ENCODE measurements at places on chromosomes 5 and 9. TPM values are rescaled to one million over a fixed set of nuclear protein-coding genes. Genes with fewer than 3 reads are reported as not detected.

DNA sequence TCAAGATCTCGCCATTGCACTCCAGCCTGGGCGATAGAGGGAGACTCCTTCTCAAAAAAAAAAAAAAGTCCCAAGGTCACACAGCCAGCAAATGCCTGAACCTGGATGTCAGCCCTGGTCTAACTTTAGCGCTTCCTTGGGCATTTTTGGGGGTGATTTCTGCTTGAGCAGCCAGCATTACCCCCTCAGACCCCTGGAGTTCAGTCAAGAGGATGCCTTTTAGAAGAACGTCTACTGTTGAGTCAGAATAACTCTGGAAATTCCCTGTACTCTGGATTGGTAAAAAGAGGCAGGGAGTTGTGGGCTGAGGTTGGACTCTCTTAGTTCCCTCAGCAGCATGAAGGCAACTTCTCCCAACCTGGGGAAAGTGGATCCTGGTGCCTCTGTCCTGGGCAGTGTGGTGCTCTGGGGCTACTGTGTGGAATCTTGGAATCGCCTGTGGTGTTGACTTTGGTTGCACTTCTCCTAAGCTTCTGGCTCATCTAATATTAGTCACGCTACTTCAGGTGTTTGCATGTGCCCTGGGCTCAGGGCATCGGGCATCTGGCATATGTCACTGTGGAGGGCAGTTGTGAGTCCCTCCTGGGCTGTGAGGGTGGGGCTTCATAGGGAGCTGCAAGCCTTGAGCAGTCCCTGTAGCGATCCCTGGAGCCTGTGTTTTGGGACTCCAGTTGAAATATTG is 32.2 kb downstream of the STXBP1 start:
- DNase-seq: no peak

The SPINK13 gene
- not detected for total RNA-seq

The ZDHHC21 gene
- 8.0 TPM for total RNA-seq

DNA sequence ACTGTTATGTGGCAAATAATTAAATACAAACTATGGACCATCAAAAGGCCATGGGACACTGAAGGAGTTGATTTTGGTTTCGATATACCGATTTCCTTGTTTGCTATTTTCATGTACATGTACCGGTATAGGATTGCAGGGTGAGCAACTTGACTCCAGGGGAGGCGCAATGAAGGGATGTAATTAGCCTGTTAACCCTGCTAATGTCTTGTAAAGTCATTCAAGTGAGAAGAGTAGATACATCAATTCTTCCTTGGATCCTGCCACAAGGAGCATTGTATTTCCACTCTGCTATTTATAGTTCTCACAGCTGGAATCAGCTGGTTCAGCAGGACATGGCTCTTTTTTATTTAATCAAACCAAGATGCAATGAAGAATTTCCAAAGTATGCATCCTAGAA is 102.0 kb downstream of the STK32A start:
- no peak for DNase-seq

The WHRN gene
- 102 TPM for total RNA-seq

- DNase-seq: no peak
Measured at GRCh38 chr5:154757814-154758406, 2.7 kb downstream of the LARP1 start.

DNA sequence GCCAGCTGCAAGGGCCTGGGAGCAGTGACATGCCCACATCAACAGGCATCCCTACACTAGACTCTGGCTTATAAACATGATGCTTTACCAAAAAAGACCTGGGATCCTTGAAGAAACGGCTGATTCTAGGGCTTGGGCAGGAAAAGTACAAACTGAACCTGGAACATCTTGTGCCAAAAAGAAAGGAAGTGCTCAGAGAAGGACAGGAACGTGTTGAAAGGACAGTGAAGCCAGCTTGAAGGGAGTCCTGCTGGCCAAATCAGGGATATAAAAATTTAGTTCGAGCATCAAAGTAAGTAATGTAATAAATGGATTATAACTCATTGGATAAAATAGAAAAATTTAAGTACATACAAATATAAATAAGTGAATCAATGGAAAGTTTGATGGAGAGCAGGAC is 58.1 kb downstream of the ALDH7A1 start:
- DNase-seq: no peak

The PCDHGA12 gene
- 6.8 TPM for total RNA-seq

GRCh38 chr5:16970826-16971225 is 34.7 kb upstream of the MYO10 start:
- no peak for DNase-seq

- DNase-seq: peak; percentile 24
Measured at GRCh38 chr9:68446836-68447235, 90.4 kb downstream of the PGM5 start.

- no peak for DNase-seq
Measured at GRCh38 chr5:87103616-87104287, 163.9 kb upstream of the RASA1 start.

The TUSC1 gene
- 37.2 TPM for total RNA-seq

- DNase-seq: no peak
Measured at GRCh38 chr5:16561660-16562059, 55.1 kb downstream of the RETREG1 start.

The ELOVL7 gene
- total RNA-seq: 15.7 TPM

DNA sequence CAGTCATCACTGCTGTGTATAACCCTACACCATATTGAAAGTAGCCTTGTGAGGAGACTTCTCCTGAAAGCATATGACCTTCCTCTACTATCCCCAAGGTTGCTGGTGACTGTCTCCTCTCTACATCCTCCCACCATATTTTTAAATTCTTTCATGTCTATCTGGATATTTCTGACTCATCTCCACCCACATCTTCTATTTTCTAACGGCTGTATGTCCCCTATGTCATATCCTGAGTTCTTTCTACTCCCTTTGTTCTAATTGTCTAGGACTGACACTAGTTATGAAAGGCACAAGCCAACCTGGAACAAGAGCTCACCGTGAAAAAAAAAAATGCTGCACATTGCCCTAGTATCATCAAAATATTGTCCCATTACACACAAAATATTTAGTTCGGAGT is 218.3 kb upstream of the ZNF462 start:
- DNase-seq: no peak

DNA sequence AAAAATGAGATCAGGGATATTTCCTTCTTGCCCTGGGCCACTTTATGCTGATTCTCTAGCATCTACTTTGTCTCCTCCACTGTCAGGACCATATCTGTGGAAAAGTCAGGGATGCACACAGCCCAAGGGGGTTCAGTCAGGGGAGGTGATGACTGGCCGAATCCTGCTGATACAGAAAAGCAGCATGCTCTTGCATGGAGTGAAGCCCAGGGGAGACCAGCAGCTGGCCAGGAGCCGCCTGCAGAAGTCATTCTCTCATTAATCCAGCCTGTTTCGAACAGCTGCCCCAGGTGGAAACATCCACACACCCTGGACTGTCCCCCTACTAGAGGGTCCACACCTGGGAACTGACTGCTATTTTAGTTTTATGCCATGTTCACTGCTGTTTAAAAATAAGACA is 177.1 kb downstream of the ATP10B start:
- DNase-seq: no peak

DNA sequence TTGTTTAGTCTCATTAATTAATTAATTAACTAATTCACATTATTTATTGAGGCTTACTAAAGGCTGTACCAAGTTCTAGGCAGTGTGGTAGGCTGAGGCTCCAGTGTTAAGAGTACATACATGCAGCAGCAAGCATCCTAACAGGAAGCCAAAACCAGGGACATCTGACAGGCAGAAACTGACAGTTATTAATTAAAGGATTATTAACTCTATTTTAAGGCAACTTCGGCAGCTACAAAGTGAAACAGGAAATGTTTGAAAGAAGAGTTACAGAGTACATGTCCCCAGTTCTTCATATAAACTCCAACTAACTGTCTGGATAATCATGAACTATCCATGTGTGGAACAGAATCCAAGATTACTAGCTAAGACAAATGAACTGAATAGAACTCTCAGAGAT is 39.3 kb upstream of the GABRB2 start:
- no peak for DNase-seq

DNA sequence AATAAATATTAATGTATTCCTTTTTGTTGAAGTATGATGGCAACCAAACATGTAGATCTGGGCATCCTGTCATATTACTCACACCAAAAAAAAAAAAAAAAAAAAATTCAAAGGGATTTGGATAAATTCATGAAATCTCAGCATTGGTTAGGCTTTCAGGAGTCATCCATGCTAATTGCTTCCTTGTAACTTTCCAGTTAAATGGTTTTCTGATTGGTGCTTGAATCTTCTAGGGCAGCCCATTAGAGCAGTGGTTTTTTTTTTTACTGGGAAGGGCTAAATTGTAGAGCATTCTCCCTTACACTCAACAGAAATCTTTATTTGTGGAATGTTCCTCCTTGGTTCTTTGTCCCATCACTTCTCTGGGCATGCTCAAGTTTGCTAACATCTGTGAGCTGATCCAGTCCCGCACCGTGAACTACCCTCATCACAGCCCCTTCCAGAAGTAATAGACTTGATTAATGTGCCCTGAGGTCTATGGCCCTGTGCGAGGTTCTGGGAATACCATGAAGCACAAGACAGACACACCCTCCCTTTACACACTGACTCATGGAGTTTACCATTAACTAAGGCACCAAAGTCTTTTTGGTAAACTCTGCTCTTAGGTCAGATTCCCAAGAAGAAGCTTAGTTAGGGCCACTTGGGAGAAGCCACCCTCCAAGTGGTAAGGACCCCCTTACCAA is 56.0 kb downstream of the RGS3 start:
- no peak for DNase-seq

The GTF3C4 gene
- 16.0 TPM for total RNA-seq

The EGFL7 gene
- 118 TPM for total RNA-seq

The NPR3 gene
- total RNA-seq: 4.3 TPM

DNA sequence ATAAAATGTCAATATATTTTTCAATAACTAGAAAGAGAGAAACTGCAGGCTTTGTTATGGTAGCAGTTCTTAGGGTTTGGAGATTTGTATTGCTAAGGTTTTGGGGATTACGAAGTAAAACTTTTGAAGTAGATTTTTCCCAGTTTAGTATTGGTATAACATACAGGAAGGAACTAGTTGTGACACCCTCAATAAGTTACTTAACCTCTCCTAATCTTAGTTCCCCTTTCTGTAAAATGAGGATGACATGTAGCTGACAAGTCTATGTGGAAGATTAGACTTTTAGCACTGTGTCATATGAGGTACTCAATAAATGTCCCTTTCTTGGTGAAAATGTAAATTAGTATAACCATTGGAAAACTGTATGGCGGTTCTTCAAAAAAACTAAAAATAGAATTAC is 73.4 kb upstream of the ATG10 start:
- no peak for DNase-seq

The SHISAL2B gene
- total RNA-seq: not detected

- no peak for DNase-seq
Measured at GRCh38 chr5:178699681-178700253, 30.7 kb downstream of the ZNF354A start.

The NDOR1 gene
- 31.9 TPM for total RNA-seq

The FCN1 gene
- total RNA-seq: 0.23 TPM

- no peak for DNase-seq
Measured at GRCh38 chr5:73856997-73857396, 231.0 kb downstream of the ARHGEF28 start.

- DNase-seq: no peak
Measured at GRCh38 chr9:105639936-105640335, 22.3 kb upstream of the TAL2 start.

DNA sequence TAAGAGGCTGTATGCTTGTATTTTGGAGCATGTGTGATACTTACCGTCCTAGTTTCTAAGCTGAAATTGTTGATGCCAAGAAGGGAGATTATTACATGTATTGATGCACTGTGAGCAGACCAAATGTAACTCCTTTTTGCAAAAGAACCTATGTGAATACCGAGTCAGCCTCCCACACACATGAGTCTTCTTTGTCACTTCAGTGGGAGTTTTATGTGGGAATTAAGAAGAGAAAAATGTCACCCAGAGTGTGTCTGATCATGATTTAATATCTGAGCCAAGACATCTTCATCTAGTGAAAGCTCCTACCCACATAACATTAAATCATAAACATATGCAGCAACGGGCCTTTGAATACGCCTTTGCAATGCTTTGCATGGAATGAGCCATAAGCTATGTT is 380.3 kb upstream of the ACTBL2 start:
- no peak for DNase-seq

GRCh38 chr5:44390351-44390750 is 1.1 kb upstream of the FGF10 start:
- no peak for DNase-seq

DNA sequence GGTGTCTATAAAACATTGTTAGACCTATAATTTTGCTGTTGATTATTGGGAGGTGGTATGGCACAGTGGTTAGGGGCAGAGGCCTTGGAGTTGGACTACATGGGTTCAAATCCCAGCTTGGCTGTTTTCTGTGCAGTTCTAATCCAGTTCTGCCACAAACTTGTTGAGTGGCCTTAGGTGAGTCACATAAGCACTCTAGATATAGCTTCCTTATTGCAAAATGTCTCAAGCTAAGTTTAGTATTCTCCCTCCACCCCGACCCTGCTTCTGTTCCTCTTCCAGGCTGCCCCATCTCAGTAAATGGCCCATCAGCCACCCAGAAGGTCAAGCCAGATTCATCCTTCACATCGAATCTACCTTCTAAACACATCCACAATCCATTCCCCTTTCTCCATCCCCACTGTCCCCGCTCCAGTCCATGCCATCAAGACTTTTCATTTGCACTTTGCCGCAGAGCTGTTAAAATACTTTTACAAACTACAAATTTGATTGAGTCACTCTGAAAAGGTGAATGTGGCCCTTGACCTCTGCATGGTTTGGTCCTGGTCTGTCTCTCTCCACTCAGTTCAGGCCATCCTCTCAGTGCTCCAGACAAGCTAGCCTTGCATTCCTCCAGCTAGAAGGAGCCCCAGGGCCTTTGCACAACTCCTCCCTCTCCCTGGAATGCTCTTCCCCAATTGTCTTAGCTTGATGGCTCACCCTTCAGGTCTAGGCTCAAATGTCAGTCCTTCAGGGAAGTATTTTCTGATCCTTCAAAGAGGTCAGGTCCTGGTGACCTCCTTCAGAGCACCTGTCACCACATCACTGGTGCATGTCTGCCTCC is 10.0 kb upstream of the HDHD3 start:
- DNase-seq: no peak

- DNase-seq: no peak
Measured at GRCh38 chr5:1983401-1983800, 100.7 kb upstream of the IRX4 start.

- DNase-seq: no peak
Measured at GRCh38 chr5:94391996-94392395, 226.4 kb downstream of the KIAA0825 start.

GRCh38 chr5:147918899-147919298 is 12.6 kb upstream of the C5orf46 start:
- DNase-seq: no peak

DNA sequence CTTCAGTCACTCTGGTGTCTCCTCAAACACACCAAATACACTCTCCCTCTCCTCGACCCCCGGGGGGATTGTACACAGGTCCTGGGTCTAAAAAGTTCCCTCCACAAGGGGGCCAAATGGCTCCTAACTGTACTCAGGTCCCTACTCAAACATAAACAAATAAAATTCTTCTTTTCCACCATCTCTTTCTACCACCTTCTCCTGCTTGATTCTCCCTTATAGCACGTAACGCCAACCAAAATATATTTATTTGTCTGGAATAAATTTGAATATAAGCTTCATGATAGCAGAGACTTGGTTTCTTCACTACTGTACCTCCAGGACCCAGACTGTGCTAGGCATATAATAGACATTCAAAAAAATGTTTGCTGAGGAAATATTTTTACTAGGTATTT is 21.4 kb downstream of the ZNF608 start:
- no peak for DNase-seq

The PCDHB8 gene
- 2.6 TPM for total RNA-seq
